ENCODE measurements at places on chromosomes 2 and 18. TPM values are rescaled to one million over a fixed set of nuclear protein-coding genes. Genes with fewer than 3 reads are reported as not detected.

Gene VWA3B
- not detected for total RNA-seq

Gene TRIM43
- not detected for total RNA-seq

Gene TUBA4B
- not detected for total RNA-seq

Gene CNTNAP5
- total RNA-seq = not detected

Gene FBXO15
- total RNA-seq = 2.0 TPM

Gene PROC
- total RNA-seq = 0.44 TPM

Gene UGT1A6
- 130 TPM for total RNA-seq

Gene CRACDL
- total RNA-seq = not detected

Gene CFAP221
- 1.6 TPM for total RNA-seq

Gene BOK
- 48.1 TPM for total RNA-seq

Gene SCYGR4
- not detected for total RNA-seq

GRCh38 chr2:152343426-152343825 lies 8.5 kb downstream of the FMNL2 start:
- DNase-seq = no peak

- peak; percentile 95 for DNase-seq
Observed at GRCh38 chr18:6729247-6730091, at the start of gene ARHGAP28. Gene ARHGAP28 (plus strand): TSS chr18:6729716. CDS start chr18:6729822, 106 bp downstream.

- DNase-seq = no peak
Observed at GRCh38 chr2:148903979-148904378, 29.0 kb downstream of the KIF5C start.

GRCh38 chr2:43484323-43484930 lies 111.4 kb downstream of the THADA start:
- peak; percentile 34 for DNase-seq

DNA sequence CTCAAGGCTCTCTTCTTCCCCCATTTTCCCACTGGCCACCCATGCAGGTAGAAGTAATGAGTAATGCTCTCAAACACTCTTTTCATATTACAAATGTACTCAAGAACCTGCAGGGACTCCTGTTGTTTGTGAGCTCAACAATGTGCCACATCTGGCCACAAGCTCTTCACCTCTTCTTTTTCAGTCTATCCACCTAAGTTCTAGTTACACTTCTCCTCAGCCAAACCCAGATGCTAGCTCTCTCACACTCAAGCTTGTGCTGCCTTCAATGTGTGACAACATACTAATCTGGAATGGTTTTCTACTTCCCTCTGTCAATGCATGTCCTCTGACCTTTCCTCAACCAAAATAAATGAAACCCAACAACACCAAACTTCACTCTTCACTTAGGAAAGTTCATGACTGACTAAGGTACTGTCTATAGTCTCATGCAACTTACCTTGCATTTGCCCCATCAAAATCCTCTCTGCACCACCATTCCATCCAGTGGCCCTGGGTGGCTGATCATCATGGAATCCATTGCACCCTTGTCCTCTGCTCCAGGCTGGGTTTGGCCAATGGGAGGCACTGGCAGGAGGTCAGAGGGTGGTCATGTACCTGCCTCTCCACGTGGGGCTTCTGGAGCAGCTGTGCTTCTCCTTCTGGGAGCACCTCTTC lies 5.3 kb upstream of the IL18R1 start:
- no peak for DNase-seq

- no peak for DNase-seq
Observed at GRCh38 chr2:68879296-68879695, 8.1 kb upstream of the BMP10 start.

- DNase-seq = no peak
Observed at GRCh38 chr18:50092245-50092805, 102.6 kb downstream of the MYO5B start.

DNA sequence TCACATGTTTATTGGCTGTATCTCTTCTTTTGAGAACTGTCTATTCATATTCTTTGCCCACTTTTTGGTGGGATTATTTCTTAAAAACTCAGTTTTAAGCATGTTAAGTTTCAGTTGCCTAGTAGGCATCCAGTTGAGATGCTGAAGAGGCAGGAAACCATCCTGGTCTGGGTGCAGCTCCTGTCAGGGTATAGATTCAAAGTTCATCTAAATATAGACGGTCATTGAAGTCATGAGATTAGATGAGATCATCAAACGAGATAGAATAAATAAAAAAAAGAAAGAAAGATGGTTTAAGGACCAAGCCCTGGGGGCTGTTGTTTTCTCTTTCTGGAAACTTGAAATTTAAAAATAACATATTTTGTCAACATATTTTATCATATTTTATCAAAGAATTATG lies 9.2 kb upstream of the DNAH7 start:
- DNase-seq = no peak

GRCh38 chr2:176178757-176179295 lies 9.6 kb upstream of the HOXD1 start:
- DNase-seq = peak; percentile 31

- no peak for DNase-seq
Observed at GRCh38 chr2:45218931-45219339, 209.7 kb upstream of the SIX2 start.

- DNase-seq = no peak
Observed at GRCh38 chr2:29155578-29155977, 40.4 kb downstream of the CLIP4 start.

- no peak for DNase-seq
Observed at GRCh38 chr18:3761266-3761665, 311.3 kb downstream of the TGIF1 start.

- peak; percentile 84 for DNase-seq
Observed at GRCh38 chr2:112582314-112582746, 2.1 kb upstream of the CHCHD5 start.

GRCh38 chr2:231450548-231450989 lies 13.7 kb downstream of the NCL start:
- DNase-seq = no peak

GRCh38 chr2:119739580-119740255 lies 20.0 kb upstream of the PTPN4 start:
- no peak for DNase-seq

DNA sequence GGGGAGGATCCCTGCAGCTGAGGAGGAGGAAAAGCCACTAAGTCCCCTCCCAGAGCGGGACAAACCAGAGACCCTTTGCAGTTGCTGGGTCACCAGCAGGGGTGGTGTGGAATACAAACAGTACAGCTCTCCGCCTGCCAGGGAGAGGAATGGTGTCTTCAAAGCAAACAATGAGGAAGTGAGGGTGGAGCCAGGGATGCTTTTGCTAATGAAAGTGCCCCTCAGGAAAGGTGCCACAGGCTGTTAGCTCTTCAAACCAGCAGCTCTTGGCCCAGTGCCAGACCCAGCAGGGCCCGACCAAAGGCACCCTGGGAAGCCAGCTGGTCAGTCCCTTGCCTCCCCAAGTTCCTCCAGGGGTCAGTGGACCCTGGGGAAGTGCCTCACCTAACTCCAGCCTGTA lies 102.8 kb downstream of the HIBCH start:
- peak; percentile 7 for DNase-seq

DNA sequence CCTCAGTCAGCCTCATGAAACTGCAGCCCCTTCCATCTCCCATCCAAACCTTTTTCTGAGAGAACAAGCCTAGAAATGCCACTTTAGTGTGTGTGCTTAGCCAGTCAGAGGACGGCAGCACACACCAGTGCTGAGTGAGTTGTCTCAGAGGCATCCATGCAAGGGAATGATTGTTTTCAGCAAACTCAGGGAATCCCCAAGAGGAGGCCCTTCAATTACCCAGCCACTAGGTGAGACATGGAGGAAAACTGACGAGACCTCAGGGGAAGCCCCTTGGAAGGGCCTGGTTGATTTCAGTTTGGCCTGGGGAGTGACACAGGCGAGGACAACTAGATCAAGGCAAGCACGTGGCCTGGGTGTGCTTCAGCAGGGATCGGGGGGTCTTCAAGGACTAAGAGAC lies 49.7 kb downstream of the APOB start:
- DNase-seq = peak; percentile 39

DNA sequence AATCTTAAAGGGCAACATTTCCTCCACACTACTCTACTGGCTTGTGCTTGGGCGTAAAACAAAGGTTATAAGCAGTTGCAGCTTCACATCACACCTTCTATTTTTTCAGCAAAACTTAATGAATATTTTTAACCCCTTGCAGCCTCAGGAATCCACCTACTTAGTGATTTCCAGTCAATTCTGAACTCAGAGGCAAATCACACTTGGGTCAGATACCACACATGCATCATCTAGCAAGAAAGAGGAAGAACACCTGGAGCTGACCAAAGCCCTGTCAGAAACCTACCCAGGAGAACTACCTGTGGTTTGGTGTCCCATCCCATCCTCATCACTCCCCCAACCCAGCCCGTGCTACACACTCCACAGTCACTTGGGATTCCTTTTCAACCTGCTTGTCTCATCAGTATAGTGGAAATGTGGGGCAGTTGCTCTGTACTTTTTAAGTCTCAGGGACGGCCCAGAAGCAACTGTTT lies 25.5 kb downstream of the PIAS2 start:
- no peak for DNase-seq

GRCh38 chr2:135386993-135387392 lies 144.0 kb downstream of the ZRANB3 start:
- no peak for DNase-seq

GRCh38 chr2:8094526-8094925 lies 587.3 kb upstream of the ID2 start:
- DNase-seq = no peak

- no peak for DNase-seq
Observed at GRCh38 chr2:23772684-23773083, 154.2 kb downstream of the ATAD2B start.

DNA sequence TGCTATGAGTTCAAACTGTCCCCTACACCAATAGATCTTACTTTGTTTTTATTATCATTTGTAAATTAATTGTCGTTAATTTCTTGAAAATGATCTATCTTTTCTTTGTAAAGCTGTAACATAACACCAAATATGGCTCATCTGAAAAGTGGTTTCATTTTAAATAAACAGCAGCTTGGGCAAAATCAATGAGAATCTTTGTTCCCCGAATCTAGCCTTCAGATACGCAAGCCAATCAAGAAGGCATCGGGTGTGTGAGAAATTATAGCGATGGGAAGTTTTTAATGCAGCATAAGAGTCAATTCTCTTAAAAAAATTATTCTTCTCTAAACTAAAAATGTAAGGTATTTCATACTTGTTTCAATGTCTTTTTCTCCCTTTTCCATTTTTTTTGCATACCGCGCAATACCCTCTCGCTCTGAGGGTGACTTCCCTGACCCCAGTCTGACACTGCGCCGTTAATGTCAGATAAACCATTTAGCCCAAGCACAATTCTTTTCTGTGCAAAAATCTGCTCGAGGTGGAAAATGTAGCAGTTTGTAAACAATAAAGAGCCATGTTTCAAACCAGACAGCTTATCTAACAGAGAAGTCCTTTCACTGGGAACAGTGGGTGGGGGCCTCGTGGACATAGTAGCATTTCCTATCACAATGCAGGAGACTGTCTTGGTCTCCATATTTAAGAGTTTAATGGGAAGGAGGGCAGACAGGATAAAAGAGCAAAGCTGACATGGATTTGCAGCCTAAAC lies 129.4 kb downstream of the TCF4 start:
- DNase-seq = no peak

DNA sequence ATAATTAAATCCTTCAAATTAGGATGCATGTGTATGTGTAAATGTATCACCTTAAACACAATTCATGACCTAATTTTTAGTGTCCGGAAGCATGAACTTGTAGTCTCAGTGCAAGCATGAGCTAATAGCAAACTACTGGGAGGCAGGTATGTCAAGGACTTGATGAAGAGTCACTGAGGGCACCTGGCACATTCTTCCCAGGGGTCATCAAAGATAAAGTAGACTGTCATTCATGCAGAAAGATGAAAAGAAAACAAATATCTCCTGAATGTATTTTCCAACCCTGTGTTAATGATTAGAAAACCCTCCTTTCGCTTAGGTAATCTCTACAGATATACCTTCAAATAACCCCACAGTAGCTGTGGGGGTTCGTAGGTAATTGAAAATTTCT lies 234.9 kb downstream of the SOCS6 start:
- DNase-seq = no peak

DNA sequence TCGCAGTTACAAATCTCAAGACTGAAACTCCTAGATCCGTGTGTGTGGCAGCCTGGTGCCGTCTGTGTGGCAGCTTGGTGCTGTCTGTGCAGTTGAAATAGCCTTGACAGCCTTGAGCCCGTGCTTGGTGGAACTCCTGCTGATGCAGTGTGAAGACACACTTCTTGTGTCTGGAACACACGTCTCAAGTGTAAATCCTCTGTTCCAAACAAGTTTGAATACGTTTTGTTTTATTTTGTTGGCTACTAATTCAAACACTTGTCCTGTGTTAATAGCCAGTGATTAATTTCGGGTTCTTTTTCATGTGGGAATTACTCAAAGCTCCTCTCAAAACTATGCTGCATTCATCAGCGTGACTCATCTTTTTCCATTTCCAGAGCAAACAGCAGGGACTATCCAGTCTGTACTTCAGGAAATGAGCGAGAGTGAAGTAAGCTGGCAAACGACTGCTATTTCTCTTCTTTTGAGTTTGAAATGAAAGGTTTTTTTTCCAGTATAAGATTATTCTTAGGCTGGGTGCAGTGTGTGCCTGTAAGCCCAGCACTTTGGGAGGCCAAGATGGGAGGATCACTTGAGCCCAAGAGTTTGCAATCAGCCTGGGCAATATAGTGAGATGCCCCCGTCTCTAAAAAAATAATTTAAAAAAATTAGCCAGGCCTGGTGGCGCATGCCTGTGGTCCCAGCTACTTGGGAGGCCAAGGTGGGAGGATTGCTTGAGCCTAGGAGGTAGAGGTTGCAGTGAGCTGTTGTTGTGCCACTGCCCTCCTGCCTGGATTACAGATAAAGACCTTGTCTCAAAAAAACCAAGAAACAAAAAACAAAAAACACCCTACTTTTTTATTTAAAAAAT lies 152.9 kb downstream of the SPP2 start:
- DNase-seq = peak; percentile 89

DNA sequence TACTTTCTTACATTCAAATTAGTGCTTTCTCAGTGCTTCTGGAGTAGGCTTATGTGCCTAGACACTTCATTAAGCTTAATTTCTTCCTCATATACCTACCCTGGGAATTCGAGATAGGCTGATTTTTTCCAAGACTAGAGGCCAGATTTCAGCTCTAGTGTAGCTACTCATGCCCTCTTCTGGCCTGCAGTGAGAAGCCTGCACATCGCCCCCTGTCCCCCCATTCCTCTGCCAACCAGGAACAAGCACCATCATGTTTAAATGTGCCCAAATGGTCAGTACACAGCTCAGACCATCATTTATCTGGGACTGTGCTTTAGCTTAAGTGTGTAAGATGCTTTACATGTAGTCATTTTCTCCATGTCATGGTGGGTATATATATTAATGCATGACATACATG lies 1218.8 kb upstream of the LRRTM1 start:
- no peak for DNase-seq

DNA sequence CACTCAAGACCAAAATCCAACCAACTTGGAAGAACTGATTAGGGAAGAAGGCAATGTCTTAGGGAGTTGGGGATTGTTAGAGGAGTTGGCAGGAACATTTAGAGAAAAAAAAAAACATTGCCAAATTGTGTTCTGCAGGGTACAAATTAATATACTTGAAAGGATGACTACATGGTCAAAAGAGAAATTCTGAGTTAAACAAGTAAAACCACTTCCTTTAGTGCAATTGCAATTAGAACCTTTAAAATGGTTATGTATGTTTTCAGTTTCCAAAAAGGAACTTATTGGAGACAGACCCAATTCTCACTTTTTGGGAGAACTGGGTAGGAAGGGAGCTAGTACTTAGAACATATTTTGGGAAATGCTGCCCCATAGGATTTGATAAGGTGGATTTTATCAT lies 137.9 kb downstream of the GPD2 start:
- no peak for DNase-seq
